ENCODE measurements at places on chromosomes 3 and 15. TPM values are rescaled to one million over a fixed set of nuclear protein-coding genes. Genes with fewer than 3 reads are reported as not detected.

DNA sequence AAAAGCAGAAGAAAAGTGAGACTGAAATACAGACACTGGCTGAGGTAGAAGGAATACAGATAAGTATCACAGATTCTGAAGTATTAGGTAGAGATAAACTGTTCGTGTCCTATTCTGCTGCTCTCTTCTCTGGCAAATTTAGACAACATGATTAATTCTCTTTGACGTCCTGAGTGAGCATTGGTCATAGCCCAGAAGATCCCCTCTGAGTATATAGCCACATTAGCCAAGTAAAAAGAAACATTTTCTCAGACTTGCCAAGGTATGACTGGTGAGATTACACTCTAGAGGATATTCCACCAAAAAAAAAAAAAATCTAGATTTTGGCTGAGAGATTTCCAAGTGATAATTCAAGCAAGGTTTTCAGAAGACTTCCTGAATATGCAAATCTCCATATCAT is 111.4 kb upstream of the ALCAM start:
- DNase-seq = no peak

GRCh38 chr3:127141921-127142730 is 50.8 kb upstream of the PRR23E start:
- DNase-seq = peak; percentile 20

- peak; percentile 96 for DNase-seq
These were observed 31.1 kb downstream of the UMPS start for GRCh38 chr3:124761250-124761796.

DNA sequence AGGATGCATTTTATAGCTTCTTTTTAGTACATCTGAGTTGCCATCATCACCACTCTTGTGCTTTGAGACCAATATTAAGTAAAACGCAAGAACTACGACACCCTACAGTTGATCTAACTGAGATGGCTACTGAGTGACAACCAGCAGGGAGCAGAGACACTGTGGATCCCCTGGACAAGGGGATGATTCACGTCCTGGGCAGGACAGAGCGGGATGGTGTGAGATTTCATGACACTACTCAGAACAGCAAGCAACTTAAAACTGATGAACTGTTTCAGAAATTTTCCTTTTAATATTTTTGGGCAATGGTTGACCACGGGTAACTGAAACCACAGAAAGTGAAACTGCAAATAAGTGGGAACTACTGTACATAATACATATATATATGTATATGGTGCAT is 299.2 kb downstream of the ADAMTS17 start:
- DNase-seq = no peak

DNA sequence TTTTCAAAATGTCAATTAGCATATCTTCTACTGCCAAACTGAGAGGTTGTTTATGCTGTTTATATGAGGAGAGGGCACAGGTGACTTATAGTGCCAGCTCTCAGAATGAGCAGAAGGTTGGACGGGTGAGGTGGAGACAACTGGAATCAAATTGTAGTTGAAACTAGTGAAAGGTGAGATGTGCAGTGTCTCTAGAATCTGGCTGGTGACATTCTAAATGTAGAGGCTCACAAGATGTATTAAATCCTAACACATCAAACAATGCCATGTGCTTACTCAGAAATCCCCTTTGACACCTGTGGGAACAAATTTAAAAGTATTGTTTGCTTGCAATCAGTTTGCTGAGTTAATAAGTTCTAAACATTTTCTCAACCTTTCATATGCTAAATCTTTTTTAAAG is 40.8 kb downstream of the CRYBG3 start:
- DNase-seq = no peak

DNA sequence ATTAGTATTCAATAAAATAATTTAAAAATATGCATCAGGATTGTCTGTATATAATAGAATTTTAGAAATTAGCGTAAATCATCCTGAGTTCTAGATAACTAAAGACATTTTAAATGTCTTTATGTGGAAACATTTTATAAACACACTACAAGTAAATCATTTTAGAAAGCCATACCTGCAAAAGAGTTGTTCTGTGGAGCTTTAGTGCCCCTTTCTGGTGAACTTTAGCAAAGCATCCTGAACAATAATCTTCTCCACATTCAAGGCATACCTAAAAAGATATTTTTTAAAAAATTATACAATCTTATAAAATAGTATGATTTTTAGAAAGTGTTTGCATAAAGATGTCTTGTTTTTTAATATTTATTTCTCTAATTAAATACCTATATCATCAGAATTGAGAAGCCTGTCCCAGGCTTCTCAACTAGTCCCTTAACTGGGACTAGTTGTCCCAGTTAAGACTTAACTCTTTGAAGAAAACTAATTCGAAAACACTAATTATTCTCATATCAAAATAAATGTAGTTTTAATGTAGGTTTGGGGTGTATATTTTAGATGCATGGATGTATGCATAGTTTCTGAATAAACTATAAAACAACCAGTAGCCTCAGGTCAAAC is 29.7 kb downstream of the ZBBX start:
- no peak for DNase-seq

IQCH gene
- total RNA-seq = 1.6 TPM

LRRC34 gene
- total RNA-seq = 14.8 TPM

RFX7 gene
- total RNA-seq = 12.9 TPM

CXCR6 gene
- total RNA-seq = 2.5 TPM

GOLGA8G gene
- total RNA-seq = not detected
